Muscle of leg (tissue), 16 donors: ENCODE measurements at places on chromosomes 4 and X. TPM values are rescaled to one million over a fixed set of nuclear protein-coding genes. Genes with fewer than 3 reads are reported as not detected.

DNA sequence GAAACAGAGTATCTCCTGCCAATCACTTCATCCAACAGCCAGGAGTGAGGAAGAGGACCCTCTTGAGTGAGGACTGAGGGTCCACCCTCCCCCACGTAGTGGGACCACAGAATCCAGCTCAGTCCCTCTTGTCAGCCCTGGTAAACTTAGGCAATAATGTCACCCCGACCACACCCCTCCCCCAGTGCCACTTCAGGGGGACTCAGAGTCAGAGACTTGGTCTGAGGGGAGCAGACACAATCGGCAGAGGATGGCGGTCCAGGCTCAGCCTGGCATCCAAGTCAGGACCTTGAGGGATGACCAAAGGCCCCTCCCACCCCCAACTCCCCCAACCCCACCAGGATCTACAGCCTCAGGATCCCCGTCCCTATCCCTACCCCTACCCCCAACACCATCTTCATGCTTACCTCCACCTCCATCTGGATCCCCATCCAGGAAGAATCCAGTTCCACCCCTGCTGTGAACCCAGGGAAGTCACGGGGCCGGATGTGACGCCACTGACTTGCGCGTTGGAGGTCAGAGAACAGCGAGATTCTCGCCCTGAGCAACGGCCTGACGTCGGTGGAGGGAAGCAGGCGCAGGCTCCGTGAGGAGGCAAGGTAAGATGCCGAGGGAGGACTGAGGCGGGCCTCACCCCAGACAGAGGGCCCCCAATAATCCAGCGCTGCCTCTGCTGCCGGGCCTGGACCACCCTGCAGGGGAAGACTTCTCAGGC is at the start of the genes CSAG1 and MAGEA12:
TSS of gene CSAG1 (minus strand) at position 461 of the 715 bp plus-strand sequence. CDS start 1,261 bp downstream, outside the sequence.
TSS of gene MAGEA12 (plus strand) at position 497 of the 715 bp plus-strand sequence. CDS start 2,405 bp downstream, outside the sequence.
- DNase-seq, result no peak

GRCh38 chrX:13834355-13834754 is 17.5 kb upstream of the GPM6B start:
- no peak for DNase-seq

DNA sequence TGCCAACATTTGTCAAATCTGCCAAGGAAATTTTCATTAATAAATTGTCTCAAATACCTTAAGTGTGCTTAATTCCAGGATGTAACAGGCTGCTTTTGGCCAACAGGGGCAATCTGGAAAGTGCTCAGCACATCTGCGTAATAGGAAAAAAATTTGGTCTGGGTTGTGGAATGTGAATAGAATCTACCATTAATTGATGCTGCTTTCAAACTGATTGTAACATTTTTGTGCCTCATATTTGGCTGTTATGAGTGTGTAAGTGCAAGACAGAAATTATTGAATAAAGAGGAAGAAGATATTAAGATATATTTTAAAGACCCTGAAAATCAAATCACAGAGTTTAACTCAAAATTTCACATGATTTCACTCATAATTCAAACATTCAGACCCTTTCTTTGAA is 41.1 kb downstream of the REELD1 start:
- peak; percentile 44 for DNase-seq

DNA sequence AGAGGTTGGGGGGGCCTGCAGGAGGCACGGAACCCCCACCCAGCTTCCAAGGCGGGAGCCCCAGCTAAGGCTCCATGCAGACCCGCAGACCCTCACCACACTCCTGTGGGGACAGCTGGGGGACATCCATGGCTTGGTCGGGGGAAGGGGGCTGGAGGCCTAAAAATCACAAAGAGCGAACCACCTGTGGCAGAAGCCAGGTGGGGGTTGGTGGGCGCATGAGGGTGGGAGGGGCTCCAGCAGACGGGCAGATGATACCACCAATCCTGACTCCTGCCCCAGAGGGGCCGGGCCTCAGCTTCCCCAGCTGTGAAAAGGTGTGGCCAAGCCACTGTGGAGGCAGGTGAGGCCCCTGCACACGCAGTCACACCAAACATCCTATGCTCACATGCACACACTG is 111.6 kb downstream of the FAM53A start:
- no peak for DNase-seq

- DNase-seq, result peak; percentile 72
Measured at GRCh38 chr4:184514121-184514988, 40.0 kb upstream of the IRF2 start.

DNA sequence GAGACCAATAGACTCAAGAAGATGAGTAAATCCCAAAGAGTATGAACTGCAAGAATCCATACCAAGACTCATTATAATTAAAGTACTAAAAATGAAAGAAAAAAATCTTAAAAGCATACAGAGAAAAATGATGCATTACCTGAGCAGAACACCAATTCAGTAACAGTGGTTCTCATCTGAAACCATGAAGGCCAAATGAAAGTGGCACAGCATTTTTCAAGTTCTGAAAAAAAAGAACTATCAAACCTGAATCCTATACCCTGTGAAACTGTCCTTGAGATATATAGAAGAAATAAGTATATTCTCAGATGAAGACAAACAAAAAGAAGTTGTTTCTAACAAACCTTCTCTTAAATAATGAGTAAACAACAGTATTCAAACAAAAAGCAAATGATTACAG is 39.6 kb upstream of the TMPRSS11A start:
- DNase-seq, result no peak

- no peak for DNase-seq
Measured at GRCh38 chrX:150100261-150100660, 162.0 kb upstream of the EOLA2 start.

DNA sequence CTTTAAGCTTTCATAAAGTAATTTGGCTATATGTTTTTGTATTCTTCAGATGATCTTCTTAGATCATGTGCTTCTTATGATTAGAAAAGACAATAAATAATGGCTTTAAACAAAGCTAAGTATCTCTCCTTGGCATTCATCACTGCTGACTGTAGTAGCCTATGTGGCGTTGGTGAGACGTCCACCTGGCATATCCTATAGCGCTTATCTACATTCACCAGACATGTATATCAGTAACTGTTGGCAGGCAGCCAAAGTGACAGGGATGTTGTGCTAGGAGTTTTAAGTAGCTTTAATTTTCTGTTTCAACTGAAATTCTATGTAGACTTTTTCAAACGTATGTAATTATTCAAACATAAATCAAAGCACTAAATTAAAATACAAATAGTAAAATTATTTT is 276.4 kb downstream of the IL15 start:
- peak; percentile 24 for DNase-seq

DNA sequence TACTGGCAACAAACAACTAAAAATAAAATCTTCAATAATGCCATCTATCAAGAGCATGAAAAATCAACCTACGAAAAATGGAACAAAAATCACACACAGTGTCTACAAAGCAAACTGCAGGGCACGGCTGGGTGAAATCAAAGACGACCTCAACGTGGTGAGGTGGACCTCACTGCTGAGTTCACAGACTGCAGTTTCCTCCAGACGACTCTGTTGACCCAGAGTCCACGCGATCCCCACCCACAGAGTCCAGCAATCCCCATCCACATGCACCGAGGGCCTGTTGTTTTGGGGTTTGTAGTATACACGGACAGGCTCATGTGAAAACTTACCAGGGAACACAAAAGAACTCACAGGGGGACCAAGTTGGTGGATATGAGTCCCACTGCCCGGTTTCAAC is 31.1 kb upstream of the GTPBP6 start:
- no peak for DNase-seq

- DNase-seq, result peak; percentile 62
Measured at GRCh38 chr4:1748465-1748995, 27.2 kb downstream of the TACC3 start.

DNA sequence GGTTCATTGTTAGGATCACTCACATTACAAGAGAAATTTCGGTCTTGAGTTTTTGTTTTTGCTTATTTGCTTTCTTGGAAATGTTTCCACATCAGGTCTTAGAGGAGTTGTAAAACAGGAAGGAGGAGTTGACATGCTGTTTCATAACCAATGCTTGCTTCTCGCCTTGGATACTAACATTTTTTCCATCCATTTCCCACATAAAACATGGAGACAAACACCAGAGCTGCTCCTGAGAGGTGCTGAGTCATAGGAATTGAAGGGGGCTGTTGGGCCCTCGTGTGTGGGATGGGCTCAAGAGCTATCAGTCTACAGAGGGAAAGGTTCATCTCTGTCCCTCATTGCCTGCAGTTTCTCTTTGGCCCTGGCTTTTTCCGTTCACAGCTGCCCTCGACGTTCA is 29.9 kb downstream of the TBL1X start:
- peak; percentile 89 for DNase-seq

The CFP gene
- polyA plus RNA-seq, result 2.1 TPM

The PAK3 gene
- polyA plus RNA-seq, result 11.3 TPM

The LARP1B gene
- 17.7 TPM for polyA plus RNA-seq

The PCDH11X gene
- polyA plus RNA-seq, result 0.08 TPM

The FSTL5 gene
- polyA plus RNA-seq, result 12.3 TPM

The ADH1C gene
- 7.8 TPM for polyA plus RNA-seq

The USP17L10 gene
- not detected for polyA plus RNA-seq
